ENCODE measurements at places on chromosomes 12 and 14.

GRCh38 chr12:6249580-6249979 lies 49.4 kb downstream of the CD9 start:
- DNase-seq: no peak

DNA sequence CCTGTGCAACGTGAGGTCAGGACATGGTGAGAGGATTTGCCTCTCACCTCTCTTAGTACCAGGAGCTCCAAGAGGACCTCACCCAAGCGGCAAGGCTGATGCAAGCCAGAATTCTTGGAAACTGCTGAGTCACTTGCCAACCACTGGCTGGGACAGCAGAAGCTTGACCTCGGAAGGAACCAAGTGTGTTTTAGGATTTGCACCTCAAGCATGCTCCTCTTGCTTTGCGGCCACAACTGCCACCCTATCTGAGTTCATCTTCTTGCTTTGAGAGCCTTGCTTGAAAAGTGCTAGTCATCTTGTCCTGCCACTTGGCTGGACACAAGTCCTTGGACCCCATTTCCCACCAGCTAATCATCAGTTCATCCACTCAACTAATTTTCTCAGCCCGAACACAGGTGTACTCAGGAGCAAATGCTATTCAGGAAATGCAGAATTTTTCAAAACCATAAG lies 195.8 kb downstream of the SLC25A21 start:
- DNase-seq: no peak

DNA sequence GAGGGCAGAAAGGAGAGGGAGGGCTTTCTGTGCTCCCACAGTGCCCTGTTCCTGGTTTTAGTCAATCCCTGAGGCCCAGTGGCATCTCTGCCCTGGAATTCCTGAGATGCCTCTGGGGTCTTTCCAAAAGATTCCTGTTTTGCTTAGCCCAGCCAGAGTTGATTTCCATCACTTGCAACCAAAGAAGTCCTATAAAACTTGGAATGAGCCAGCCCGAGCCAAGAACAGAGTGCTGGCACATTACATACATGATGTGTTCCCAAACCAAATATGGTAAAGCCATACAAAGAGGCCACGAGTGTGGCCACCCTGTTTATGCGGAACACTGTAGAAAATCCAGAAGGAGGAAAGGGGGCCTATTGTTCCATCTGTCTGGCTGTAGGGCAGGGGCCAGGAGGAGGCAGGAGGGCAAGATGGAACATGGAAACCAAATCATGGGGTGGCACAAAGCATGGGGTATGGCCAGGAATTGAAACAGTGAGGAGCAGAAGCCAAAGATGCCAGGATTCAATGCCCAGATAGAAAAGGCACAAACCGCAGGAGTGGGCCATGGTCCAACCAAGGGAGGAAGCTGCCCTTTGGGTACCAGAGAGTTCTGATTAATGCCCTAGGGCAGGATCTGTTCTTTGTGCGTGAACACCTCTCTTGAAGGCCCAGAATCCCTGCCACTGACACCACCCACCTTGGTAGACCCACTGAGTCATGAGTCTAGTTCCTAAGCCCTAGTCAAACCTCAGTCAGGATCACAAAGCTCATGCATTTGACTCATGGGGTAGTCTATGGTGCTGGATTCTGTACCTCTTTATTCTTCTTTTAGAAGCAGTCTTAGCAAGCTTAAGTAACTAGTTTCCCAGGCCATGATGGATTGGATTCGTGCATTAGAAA lies 75.2 kb downstream of the LRRC74A start:
- no peak for DNase-seq

GRCh38 chr12:98587084-98587483 lies 6.4 kb upstream of the SLC25A3 start:
- DNase-seq: no peak

DNA sequence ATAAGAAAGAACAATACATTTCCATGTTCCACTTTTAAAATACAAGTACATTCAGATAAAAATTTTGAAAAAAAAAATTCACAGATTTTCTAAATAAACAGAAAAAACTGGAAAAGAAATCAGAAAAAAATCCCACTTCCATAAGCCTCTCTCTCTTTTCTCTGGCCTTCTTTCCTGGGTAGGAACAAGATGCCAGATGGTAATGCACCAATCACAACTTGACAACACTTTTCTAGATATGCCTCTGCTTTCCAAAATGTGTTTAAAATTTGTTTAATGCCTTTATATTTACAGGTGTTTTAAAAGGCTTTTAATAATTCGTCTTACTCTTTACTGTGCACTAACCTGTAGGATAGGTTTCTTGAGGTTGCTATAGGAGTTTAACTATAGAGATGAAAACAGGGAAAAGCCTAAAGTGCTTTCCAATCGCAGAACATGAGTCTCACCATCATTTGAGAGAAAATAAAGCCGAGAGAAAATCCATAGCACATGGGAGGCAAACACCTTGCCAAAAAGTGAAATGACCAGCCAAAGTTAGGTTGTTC lies 74.2 kb downstream of the TMTC1 start:
- no peak for DNase-seq

GRCh38 chr12:26422839-26423398 lies 227.5 kb downstream of the SSPN start:
- no peak for DNase-seq

GRCh38 chr12:55723516-55724225 lies 3.5 kb downstream of the RDH5 start:
- DNase-seq: no peak

DNA sequence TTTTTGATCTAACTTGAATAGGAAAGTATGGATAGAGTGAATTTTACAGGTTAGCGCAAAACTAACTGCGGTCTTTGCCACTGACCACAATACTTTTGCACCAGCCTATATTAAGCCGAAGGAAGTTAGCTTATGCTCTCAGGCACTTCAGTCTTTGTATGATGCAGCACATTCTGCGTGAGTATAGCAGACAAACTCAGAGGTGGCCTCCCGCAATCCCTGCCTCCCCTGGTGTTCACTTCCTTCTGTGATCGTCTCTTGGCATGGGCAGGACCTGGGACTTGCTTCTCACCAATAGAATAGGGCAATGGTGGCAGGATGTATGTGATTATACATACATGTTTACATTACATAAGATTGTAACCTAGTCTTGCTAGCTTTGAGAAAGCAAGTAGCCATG lies 10.3 kb upstream of the SLC6A13 start:
- DNase-seq: no peak

DNA sequence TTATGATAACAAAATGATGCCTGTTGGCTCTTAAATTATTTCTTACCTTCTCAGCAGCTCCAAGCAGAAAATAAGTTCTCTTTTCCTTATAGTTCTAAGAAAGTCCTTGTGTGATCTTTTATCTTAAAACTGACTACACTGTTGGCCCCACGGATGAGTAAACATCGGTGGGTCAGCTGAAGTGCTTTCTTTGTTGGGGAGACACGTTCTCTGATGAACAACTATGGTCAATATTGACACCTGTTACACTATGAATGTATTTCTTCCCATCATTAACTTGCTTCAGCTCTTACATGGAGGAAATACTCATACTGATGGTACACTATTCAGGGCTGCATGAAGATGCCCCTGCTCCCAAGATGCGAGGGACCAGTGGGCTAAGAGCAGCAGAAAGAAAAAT lies 110.8 kb upstream of the EEA1 start:
- no peak for DNase-seq

- no peak for DNase-seq
These were observed 3.1 kb upstream of the ANKRD33 start for GRCh38 chr12:51884676-51885229.

DNA sequence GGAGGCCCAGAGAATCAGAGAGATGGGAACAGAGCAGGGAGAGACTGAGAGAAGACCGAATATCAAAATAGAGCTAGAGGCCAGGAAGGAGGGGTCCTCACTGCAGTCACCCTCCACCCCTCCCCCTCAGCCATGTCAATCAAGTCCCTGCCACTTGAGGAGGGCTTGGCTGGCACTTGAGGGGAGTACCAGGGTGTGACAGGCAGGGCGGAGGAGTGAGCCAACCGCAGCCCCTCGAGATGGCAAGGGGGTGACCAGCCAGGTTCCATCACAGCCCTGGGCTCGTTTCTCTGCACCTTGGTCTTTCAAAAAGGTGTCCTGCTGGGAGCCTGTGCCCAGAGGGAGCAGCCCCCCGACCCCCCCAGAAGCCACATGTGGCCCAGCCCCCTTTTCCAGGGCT lies 4.2 kb downstream of the AQP5 start:
- no peak for DNase-seq

- DNase-seq: no peak
These were observed 123.2 kb downstream of the FBXL14 start for GRCh38 chr12:1471224-1471623.

GRCh38 chr12:130665753-130666152 lies 50.3 kb downstream of the RIMBP2 start:
- no peak for DNase-seq

Measured in T follicular helper cell (primary cell).